Kidney (tissue), 22 donors: ENCODE measurements at places on chromosomes 5 and 9.

GRCh38 chr9:78213712-78214111 is 22.2 kb upstream of the CEP78 start:
- DNase-seq, result no peak

GRCh38 chr5:100270023-100270771 is 265.0 kb upstream of the FAM174A start:
- DNase-seq, result peak; percentile 55

GRCh38 chr5:162990856-162991497 is 446.4 kb upstream of the CCNG1 start:
- DNase-seq, result no peak

- no peak for DNase-seq
Measured at GRCh38 chr9:72476617-72477437, 44.6 kb upstream of the TMC1 start.

DNA sequence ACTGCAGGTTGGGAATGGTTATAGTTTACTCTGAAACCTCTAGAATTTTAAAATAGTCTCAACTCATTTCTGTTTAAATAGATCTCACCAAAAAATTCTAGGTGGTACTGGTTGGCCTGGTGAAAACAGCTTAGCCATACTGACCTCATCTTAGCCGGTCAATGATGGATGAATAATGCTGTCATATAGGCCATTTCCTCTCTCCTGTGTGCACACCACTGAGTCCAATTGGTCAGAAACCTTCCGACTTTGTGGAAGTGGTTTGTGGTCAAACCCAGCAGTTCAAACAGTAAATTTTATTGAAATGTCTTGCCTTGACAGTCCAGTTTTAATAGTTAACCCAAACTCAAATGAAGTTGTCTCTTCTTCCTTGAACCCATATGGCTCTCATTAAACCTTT is 98.6 kb downstream of the GIN1 start:
- no peak for DNase-seq

DNA sequence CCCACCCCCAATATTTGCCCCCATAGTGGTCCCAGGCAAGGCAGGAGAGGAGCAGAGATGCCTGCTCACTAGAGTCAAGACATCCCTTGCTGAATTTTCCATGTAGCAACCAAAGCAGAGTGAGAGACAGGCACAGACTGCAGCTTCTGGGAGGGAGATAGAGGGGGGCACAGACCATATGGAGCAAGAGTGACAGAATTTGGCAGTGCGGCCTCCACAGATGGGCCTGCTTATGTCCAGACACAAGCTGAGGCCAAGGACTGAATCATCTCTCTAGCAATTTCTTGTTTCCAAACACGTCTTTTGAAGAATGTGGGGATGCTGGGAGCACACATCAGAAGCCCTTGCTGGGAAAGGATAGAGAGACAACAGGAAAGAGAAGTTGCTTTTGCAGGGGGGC is 53.0 kb upstream of the ALDH1B1 start:
- DNase-seq, result no peak

GRCh38 chr5:56853698-56854097 is 38.3 kb downstream of the MAP3K1 start:
- no peak for DNase-seq

DNA sequence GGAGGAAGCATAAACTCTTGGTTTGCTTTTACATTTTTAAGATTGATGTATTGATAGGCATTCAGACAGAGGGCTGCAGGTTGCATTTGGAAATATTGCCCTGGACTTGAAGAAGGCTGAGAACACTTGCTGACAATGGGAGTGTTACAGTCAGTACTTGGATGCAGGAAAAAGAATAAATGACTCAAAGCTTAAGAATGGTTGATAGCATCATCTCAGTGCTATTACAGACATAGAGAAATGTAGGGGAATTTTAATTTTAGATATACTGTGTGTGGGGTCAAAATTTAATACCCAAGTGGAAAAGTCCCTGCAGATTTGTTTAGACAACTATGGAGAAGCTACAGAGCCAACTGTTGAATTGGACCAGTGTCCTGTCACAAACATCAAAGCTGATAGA is 101.1 kb downstream of the ISL1 start:
- DNase-seq, result no peak

- DNase-seq, result no peak
Measured at GRCh38 chr5:103397739-103398581, 139.4 kb downstream of the MACIR start.

DNA sequence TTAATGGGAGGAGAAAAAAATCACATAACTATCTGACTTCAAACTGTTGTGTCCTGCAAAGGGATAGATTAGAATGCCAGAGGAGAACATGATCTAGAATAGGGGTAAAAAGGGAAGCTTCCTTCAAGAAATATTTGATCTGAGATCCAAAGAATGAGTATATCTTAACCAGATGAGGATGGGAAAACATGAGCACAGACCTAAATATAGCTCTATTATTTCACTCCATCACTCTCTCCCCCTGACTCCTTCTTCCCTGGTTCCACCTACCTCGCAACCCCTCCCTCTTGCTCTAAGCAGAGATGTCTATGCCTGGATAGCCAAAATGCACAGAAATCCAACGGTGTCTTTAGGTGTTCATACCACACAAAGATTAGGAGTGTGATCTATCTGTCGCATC is 36.4 kb downstream of the NR4A3 start:
- no peak for DNase-seq

- DNase-seq, result no peak
Measured at GRCh38 chr5:154044581-154044980, 5.8 kb downstream of the MFAP3 start.

DNA sequence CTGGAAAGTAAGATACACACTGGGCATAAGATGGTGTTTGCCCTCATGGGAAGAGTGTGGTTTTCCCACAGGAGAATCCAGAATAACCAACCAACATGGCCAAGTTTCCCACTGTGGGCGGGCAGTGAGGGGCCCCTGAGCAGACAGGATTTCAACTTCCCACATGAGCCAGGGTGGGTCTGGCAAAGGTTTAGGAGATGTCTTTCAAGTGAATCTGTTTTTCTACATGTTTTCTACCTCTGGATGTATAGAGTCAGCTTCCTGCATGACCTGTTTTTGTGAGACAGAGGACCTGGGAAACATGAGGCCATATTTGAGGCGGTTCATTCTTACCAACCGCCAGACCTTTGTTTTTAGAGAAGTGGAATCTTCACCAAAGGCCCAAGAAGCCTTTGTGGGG is 100.5 kb downstream of the TLE4 start:
- DNase-seq, result no peak

DNA sequence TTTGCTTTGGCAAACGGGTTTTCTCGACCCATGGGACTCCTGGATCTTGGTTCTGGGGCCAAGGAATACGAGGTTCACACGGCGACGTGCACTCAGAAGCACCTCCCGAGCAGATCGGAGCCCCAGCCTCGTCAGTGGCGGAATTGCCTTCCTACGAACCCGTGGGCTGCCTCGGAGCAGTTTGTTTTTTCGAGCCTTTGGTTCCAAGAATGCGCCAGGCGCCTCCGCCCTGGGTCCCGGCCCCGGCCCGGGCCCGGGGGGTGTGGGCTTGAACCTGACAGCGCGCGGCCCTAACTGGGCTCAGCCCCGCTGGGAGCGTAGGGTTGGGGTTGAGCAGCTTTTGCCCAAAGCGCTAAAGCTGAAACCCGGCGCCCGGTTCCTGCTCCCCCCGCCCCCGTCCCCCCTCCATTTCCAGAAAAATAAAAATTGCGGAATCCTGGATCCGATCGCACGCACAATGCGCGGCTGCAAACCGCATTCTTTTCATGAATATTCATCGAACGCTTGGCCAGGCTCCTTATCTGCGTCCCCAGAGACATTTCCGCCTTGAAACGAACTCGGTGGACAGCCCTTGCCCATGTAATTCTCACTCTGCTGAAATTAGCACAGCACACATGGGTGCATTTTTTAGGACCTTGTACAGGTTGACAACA is 1.0 kb downstream of the BASP1 start:
- DNase-seq, result peak; percentile 70

DNA sequence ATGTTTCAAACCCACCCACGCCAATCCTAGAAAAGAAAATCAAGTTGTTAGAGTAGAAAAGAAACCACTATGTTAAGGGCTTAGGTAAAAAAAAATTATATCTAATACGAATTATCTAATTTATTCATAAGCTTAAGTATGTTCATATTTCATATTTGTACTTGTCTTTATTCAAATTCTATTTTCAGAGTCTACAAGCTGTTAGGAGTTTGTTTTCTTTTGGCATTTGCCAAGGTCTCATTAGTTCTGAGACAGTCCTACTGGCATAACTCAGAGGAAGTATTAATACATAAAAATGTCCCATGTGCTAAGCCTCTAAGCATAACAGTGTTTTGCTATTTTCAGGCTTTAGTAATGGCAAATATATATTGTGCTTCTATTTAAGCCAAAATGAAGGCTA is 57.6 kb downstream of the STARD4 start:
- DNase-seq, result no peak

DNA sequence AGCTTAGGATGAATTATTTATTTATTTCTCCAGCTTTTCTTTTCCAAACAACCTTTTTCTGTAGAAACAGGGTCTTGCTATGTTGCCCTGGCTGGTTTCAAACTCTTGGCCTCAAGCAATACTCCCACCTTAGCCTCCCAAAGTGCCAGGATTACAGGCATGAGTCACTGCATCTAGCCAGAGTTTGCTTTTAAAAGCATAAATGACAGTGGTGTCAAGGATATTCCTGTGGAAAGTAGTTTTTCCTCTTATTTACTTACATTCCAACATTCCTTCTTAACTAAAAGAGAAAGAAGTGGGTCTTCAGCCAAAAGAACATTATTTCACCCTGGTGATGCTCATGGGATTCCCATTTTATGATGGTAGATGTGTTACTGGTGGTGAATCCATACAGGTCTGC is 62.4 kb downstream of the GRIA1 start:
- no peak for DNase-seq

GRCh38 chr5:169281625-169282024 is 19.3 kb downstream of the SLIT3 start:
- no peak for DNase-seq

- DNase-seq, result no peak
Measured at GRCh38 chr5:66986009-66986408, 210.6 kb downstream of the CD180 start.

GRCh38 chr9:113933671-113934070 is 57.6 kb downstream of the ZNF618 start:
- no peak for DNase-seq

- peak; percentile 89 for DNase-seq
Measured at GRCh38 chr9:96136992-96137670, 164.8 kb downstream of the HSD17B3 start.

- DNase-seq, result no peak
Measured at GRCh38 chr9:5892456-5893133, 1.9 kb downstream of the MLANA start.

DNA sequence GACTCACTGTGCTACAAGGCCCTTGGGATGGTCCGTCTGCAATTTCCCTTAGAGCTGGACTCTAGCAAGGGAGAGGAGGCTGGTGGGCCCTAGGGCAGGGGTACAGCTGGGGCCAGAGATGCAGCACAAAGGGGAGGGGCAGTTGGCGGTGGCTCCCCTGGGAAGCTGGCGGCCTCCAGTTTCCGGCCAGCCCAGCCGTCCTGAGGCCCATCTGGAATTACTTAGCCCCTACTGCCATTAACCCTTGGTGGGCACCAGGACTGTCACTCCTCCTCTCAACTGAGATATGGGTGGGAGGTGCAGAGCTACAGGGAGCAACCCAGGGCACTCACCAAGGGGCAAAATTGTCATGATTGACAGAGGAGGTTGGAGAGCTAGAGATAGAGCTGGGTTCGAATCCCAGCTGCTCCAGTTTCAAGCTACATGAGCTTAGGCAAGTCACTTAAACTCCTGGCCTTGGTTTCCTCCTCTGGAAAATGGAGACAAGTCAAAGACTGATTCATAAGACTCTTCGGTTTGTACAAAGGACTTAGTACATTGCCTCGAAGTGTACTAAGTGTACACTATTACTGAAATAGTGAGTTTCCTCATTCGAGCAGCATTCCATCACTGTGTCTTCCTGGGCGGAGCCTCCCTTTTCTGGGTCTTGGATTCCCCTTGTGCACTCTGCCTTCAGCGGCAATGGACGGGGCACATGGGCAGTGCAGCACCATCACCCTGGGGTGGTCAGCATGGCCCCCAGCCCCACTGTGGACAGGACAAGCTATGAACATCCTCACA is 2.7 kb upstream of the PDGFRB start:
- DNase-seq, result no peak

DNA sequence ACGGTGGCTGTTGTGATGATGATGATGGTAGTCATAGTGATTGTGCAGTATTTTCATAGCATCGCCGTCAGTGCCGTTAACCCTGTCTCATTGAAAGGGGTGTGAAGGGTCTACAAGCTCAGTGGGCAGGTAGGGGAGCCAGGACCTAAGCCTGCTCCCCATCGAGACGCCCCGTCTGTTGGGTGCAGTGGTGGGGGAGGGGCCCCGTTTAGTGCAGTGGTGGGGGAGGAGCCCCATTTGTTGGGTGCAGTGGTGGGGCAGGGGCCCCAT is 68.6 kb downstream of the COL5A1 start:
- DNase-seq, result no peak

DNA sequence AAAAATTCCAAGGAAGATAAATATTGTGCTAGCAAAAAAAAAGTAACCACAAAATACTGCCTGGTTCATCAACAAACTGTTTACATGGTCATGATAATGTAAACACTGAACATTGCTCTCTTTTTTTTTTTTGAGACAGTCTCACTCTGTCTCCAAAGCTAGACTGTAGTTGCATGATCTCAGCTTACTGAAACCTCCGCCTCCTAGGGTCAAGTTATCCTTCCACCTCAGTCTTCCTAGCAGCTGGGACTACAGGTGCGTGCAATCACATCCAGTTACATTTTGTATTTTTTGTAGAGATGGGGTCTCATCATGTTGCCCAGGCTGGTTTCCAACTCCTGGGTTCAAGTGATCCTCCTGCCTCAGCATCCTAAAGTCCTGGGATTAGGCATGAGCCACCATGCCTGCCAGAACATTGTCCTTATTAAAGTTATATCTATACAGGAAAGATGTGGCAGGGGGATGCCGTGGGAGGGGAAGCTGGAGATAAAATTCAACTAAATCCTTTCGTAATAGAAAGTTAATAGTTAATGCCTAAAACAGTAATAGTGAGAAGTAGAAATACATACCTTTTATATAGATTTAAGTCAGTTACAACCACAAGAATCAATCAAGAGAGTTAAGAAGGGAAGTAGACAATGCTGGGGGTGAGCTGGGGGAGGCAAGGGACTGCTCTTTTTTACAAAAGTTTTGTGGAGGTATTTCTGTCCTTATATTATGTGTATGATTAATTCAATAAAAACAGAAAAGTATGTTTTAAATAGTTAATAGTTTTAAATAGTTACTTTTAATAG is 52.3 kb downstream of the RGMB start:
- no peak for DNase-seq

- DNase-seq, result no peak
Measured at GRCh38 chr5:128925973-128926372, 39.3 kb upstream of the SLC27A6 start.

GRCh38 chr9:2159521-2160454 is 144.6 kb downstream of the SMARCA2 start:
- DNase-seq, result no peak

DNA sequence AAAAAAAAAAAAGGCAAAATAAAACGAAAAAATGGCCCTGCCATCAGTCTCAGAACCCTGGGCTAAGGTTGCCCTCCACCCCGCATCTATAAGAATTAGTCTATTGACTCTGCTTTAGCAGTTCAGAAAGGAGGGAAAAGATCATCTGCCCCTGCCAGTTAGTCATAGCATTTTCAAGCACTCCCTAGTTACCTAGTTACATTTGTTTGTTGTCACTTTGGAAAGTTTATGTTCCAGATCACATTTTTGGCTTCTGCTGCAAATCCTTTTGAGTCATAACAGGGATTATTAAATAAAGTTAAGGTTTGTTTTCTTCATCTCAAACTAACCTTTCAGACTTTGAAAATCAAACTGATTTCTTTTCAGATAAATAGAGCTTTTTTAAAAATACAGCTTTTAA is 52.1 kb downstream of the AQP7 start:
- no peak for DNase-seq
